ENCODE measurements at places on chromosomes 1 and 21.

DNA sequence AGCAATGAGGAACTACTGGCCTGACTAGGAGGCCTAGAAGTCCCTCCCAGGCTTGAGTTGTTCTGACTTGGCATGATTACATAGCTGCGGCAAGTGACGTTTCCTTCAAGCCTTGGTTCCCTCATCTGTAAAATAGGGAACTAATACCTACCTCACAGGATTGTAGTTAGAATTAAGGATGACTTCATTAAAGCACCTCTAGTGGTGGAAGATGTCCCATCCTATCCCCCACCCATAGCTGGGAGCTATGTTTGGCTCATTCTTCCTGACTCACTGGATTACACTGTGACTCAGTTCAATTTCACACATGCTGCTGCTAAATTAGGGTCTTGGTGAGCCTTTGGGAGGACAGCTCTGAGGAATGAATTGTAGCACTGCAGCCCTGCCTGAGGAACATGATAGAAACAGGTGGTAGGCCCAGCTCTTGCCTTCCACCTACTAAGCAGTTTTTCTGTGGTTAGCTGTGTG lies 6.0 kb upstream of the SHISA4 start:
- DNase-seq, result peak; percentile 69

- DNase-seq, result no peak
Measured at GRCh38 chr1:87673748-87674147, 345.1 kb downstream of the LMO4 start.

GRCh38 chr1:40986328-40986783 lies 6.9 kb downstream of the CTPS1 start:
- no peak for DNase-seq

DNA sequence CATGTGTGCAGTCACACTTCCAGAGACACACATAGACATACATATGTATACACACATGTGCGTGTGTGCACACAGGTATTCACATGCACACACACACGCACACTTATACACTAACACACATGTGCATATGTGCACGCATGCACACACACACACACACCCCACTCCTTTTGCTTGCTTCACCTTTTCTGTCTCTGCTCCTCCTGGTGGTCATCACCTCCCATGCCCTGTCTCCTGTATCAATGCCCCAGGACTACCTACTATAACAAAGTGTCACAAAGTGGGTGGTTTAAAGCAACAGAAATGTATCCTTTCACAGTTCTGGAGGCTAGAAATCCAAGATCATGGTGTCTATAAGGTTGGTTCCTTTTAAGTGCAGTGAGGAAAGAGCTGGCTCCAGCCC lies 27.4 kb downstream of the ETS2 start:
- DNase-seq, result no peak

DNA sequence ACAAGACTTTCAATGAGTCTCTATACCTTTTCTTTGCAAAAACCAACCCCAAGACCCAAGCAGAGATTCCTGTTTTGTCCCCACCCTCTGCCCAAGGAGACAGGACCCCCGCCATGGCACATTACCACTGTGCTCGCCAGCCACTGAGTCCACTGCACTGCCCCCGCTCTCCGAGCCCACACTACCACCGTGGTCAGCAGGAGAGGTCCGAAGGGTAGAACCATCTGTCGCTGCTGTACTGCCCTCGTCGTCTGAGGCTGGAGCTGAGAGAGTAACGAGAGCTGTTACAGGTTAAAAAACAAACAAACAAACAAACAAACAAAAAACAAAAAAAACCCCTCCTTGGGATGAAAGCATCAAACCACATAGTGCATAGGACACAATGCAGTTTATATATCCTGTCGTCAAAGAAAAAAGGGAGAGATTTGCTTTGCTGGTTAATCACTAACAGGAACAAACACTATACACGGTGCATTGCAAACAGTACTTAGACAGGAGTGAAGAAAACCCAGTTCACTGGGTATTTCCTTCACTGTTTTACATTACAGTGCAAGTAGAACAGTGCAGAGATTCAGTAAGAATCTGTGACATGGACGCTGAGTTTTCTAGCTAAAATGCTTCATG lies 71.0 kb downstream of the UBR4 start:
- DNase-seq, result no peak

GRCh38 chr1:20070357-20070756 lies 363 bp downstream of the PLA2G5 start:
- no peak for DNase-seq

- no peak for DNase-seq
Measured at GRCh38 chr1:113677250-113678158, 81.8 kb downstream of the PHTF1 start.

GRCh38 chr1:183760661-183761060 lies 44.3 kb upstream of the RGL1 start:
- DNase-seq, result no peak

DNA sequence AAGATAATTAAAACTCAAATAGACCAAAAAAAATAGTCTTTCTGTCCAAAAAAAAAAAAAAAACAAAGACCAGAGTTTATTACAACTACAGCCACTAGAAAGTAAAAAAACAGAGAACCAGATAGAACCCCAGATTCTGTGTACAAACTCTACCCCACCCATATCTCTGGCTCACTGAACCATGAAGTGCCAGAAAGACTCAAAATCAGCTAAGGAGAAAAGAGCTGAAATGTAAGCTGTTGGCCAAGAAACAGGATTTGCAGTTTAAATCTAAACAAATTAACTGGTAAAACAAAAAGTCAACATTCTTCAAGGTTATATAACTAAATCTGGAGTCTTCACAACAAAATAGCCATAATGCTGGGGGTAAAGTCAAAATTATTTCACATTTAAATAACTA lies 278.9 kb downstream of the SEC16B start:
- no peak for DNase-seq

- DNase-seq, result no peak
Measured at GRCh38 chr1:157240495-157241184, 102.4 kb upstream of the ETV3 start.

GRCh38 chr1:10662090-10662688 lies 134.3 kb downstream of the CASZ1 start:
- no peak for DNase-seq

DNA sequence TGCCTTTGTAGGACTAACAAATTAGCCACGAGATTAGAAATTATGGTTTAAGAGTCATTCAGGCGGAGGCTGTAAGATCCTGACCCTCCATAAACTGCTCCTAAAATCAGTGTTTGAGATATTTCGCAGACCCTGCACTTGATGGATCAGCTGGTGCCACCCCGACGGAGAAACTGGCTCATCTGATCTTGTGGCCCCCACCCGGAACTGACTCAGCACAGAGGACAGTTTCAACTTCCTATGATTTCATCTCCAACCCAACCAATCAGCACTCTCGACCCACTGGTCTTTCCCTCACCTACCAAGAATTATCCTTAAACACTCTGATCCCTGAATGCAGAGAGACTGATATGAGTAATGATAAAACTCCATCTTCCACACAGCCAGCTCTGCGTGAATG lies 3.7 kb upstream of the JAM2 start:
- DNase-seq, result no peak

GRCh38 chr21:37365517-37366481 lies 774 bp upstream of the DYRK1A start:
- DNase-seq, result no peak

DNA sequence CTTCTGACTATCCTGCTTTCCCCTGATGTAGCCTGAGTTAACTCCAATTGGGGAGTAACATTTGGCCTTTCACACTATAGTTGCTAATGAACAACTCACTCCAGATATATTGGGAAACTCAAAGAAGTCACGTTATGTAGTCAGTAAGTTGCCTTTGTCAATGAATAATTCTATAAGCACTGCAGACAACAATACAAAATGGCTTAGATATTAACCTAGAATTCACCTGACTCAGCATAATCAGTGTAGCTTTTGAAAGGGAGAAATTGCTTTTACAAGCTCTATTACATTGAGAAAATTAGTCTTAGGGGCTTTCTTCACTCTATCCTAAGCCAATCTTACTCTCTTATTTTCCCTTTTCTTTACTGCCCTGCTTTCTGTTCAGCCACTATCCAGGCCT lies 303.5 kb upstream of the NR5A2 start:
- DNase-seq, result no peak

DNA sequence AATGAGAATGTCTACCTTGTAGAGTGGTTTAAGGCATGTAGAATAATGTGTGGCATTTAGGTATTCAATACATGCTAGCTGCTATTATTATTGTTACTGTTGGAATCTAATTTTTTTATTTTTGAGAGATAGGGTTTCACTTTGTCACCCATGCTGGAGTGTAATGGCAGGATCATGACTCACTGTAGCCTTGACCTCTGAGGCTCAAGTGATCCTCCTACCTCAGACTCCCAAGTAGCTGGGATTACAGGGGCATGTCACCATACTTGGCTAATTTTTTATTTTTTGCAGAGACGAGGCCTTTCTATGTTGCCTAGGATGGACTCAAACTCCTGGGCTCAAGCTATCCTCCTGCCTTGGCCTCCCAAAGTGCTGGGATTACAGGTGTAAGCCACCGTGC lies 61.9 kb downstream of the EPB41 start:
- DNase-seq, result no peak

- DNase-seq, result no peak
Measured at GRCh38 chr1:152783095-152783494, 3.0 kb upstream of the LCE1E start.

DNA sequence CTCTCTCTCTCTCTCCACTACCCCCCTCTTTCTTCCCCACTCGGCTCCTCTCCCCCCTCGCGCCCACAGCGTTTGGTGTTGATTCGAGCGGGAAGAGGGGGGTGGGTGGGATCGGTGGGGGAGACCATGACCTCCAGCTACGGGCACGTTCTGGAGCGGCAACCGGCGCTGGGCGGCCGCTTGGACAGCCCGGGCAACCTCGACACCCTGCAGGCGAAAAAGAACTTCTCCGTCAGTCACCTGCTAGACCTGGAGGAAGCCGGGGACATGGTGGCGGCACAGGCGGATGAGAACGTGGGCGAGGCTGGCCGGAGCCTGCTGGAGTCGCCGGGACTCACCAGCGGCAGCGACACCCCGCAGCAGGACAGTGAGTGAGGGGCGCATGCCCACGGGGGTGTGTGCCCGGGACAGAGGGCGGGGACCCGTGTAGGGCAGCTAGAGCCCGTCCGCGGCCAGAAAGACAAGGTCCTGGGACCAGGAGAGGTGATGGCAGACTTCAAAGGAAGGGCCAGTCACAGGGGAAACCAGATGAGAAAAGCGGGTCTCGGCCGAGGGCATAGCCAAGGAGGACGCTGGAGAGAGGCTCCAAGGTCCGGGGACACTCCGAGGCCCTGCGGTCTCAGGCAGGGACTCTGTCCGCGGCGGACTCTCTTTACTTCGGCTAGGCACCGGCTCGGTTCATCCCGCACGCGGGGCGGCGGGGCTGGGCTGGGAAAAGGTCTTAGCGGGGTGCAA lies at the start of gene PRRX1:
Gene PRRX1, plus strand, starts transcription at position 39 of the 735 bp plus-strand sequence. Its CDS starts 88 bp downstream, at position 127.
- DNase-seq, result no peak

- no peak for DNase-seq
Measured at GRCh38 chr1:234302354-234302962, 70.8 kb upstream of the COA6 start.

GRCh38 chr1:8476006-8476405 lies 158.1 kb downstream of the SLC45A1 start:
- DNase-seq, result no peak

DNA sequence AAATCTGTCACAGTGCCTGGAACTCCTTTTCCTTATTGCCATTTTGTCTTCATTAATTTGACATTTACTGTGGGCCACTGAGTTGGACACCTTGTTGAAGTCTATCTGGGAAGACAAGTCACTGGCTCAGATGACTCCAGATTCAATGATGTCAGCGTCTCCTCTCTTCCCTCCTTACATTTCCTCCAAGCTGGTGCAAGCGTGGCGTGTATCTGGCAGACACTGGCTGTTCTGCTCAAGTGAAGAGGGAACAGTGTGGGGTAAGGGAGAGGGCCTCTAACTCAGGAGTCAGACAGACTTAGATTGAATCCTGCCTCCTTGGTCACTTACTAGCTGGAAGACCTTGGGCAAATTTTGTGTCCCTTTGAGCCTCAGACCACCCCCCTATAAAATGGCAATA lies 8.7 kb upstream of the ZNF691 start:
- no peak for DNase-seq

- no peak for DNase-seq
Measured at GRCh38 chr1:17192394-17193221, 12.3 kb upstream of the PADI1 start.

DNA sequence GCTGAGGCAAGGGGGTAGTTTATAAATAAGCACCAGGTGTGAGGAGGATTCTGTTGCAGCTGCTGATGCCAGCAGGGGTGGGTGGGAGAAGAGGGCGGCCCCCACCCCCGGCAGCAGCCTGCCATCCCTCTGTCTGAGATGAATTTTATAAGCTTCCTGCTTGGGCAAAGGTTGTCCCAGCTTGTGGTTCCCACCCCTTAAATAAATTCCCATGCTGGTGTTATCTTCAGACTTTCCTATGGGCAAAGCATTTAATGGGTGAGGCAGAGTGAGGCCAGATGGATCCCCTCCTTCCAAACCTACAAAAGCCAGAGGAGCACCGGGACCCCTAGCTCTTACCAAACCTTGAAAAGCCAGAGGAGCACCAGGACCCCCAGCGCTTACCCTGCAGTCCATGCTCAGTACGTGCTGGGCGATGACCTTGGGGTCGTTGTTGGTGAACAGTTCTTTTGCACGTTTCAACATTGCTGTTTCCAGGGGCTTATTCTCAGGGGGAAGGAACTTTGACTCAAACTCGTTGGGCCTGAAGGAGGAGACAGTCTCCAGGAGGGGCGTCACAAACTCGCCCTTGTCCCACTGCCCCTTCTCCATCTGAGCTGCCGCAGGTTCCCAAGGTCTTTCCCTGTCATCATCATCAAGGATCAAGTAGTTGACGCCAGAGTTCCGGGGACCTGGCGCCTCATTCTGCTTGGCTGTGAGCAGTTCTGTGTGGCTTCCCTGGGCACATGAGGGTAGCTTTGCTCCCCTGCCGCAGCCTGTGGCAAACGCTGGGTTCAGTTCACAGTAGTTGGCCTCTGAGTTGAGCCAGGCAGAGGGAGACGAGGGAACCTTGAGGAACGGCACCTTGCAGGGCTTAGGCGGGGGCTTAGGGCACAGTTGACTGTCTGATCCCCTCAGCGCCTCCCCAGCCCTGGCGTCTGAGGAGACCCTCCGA lies 99.5 kb downstream of the BCAR3 start:
- DNase-seq, result no peak

DNA sequence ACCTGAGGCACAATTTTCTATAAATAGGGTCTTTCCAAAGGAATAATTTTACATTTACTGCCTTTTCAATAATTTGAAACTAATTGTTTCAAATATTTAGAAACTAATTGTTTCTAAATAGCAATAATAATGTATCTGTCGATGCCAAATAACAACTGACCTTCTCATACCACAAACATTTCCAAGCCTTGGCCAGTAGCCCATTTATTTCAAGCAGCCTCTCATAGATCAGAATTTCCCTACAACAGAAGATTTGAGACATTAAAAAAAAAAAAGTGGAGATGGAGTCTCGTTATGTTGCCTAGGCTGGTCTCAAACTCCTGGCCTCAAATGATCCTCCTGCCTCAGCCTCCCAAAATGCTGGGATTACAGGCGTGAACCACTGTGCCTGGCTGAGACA lies 2.1 kb upstream of the GFI1 start:
- DNase-seq, result no peak

DNA sequence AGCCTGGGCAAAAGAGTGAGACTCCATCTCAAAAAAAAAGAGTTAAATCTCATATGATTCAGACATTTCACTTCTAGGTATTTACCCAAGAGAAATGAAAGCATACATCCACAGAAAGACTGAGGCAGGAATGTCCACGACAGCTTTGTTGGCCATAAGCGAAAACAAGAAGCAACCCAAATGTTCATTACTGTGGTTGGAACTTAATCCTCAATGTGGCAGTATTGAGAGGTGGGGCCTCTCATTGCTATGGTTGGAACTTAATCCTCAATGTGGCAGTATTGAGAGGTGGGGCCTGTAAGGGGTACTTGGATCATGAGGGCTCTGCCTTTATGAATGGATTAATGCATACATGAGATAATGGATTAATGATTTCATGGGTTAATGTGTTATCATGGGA lies 15.2 kb downstream of the C21orf58 start:
- no peak for DNase-seq
